ENCODE measurements at places on chromosomes 12 and 14. TPM values are rescaled to one million over a fixed set of nuclear protein-coding genes. Genes with fewer than 3 reads are reported as not detected.

DNA sequence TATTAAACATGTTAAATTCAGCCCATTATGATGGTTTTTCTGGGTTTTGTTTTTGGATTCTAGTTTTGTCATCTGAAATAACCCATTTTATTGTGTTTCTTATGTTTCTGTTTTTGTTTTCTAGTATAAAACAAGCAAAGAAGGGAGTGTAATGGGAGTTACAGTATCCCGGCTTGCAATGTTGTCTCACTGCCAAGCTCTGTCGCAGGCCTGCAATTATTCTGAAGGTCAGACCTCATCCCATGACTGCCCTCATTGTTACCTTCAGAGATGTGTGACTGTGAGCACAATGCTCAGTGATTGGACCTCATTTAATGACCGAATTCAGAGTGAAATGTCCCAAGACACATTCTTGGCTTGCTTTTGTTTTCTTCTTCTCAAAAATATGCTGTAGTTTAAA lies 73.0 kb upstream of the ATF1 start:
- peaks cover 6% of the 10 kb centered on the region for H3K4me1 ChIP-seq
- H3K4me3 ChIP-seq: no peak overlapping the region
- DNase-seq: peak; percentile 60
- H3K27me3 ChIP-seq: no peaks in the 10 kb centered on the region
- H3K27ac ChIP-seq: peak overlapping the region; percentile 0

Gene AMN
- 0.71 TPM for total RNA-seq

GRCh38 chr12:25131270-25131669 lies 63.7 kb downstream of the DNAI7 start:
- no peak overlapping the region for H3K4me3 ChIP-seq
- no peaks in the 10 kb centered on the region for H3K36me3 ChIP-seq
- H3K27me3 ChIP-seq: no peaks in the 10 kb centered on the region
- H3K27ac ChIP-seq: no peak overlapping the region
- no peak for DNase-seq

DNA sequence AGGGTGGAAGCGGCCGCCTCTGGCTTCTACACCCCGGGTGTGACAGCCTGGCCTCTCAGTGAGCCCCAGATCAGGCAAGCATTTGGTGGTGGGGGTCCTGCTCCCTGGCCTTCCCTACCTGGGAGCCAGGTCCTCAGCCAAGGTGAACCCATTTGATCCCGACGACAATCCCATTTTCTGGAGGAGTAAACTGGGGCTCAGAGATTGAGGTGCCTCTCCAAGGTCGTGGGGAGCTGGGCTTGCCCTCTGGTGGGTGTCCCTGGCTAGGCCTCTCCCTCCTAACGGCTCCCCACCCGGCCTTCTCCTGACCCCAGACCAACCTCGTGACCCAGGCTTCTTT lies 2.7 kb upstream of the EXOC3L4 start:
- H3K4me3 ChIP-seq: peak overlapping the region; percentile 36
- H3K27ac ChIP-seq: peak overlapping the region; percentile 49
- no peaks in the 10 kb centered on the region for H3K27me3 ChIP-seq
- no peaks in the 10 kb centered on the region for H3K36me3 ChIP-seq
- no peaks in the 10 kb centered on the region for H3K4me1 ChIP-seq

DNA sequence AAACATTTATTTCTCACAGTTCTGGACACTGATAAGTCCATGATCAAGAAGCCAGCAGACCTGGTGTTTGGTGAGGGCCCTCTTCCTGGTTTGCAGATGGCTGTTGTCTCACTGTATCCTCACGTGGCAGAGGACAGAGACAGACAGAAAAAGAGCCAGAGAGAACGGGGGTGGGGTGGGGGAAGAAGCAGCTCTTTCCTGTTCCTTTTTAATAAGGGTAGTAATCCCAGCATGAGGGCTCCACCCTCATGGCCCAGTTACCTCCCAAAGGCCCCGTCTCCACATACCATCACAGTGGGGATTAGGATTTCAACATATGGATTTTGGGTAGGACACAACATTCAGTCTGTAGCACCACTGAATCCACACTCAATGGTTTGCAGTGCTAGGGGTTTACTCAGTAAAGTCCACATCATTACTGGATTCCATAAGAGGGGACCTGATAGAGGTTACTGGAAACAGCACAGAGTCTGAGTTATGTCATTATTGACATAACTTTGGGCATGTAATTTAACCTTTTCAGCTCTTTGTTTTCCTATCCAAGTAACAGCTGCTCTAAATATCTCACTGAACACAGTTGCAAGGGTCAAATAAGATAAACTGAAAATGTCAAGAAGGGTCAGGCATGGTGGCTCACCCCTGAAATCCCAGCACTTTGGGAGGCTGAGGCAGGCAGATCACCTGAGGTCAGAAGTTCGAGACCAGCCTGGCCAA lies 53.2 kb downstream of the RPAP3 start:
- DNase-seq: no peak
- no peak overlapping the region for H3K4me3 ChIP-seq
- no peaks in the 10 kb centered on the region for H3K36me3 ChIP-seq
- H3K27ac ChIP-seq: peak overlapping the region; percentile 1
- no peaks in the 10 kb centered on the region for H3K27me3 ChIP-seq

Gene MSRB3
- total RNA-seq: 108 TPM

Gene NXPH4
- 0.28 TPM for total RNA-seq

GRCh38 chr14:86604561-86604960 lies 1074.6 kb downstream of the FLRT2 start:
- H3K4me1 ChIP-seq: no peaks in the 10 kb centered on the region
- H3K4me3 ChIP-seq: no peak overlapping the region
- H3K27me3 ChIP-seq: no peaks in the 10 kb centered on the region

Gene GYS2
- total RNA-seq: not detected

DNA sequence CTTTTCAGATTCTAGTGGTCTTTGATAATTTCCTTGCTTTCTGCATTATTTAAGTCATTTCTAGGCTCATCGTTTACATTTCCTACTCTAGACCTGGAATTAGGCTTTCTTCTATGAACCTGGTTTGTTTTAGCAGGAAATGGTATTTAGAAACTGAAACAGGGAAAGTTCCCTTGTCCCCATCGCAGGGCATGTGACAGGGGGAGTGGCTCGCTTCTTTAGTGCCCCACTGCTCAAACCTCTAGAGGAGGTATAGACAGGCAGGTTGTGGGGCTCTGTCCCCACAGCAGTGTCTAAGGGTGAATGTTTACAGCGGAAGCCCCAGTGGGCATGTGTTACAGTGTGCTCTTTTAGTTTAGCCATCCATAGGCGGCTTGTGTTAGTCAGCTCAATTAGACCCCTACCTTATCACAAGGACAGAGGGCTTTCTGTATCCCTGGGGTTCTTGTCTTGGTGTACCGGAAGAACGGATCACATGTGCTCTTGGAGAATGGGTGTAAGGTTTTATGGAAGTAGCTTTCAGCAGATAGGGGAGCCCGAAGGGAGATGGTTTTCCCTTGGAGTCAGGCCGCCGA lies 25.0 kb downstream of the IFT81 start:
- H3K4me3 ChIP-seq: no peak overlapping the region
- no peak for DNase-seq
- H3K36me3 ChIP-seq: peaks cover 25% of the 10 kb centered on the region
- H3K27me3 ChIP-seq: no peaks in the 10 kb centered on the region
- H3K27ac ChIP-seq: no peak overlapping the region

Gene USP44
- 1.9 TPM for total RNA-seq

DNA sequence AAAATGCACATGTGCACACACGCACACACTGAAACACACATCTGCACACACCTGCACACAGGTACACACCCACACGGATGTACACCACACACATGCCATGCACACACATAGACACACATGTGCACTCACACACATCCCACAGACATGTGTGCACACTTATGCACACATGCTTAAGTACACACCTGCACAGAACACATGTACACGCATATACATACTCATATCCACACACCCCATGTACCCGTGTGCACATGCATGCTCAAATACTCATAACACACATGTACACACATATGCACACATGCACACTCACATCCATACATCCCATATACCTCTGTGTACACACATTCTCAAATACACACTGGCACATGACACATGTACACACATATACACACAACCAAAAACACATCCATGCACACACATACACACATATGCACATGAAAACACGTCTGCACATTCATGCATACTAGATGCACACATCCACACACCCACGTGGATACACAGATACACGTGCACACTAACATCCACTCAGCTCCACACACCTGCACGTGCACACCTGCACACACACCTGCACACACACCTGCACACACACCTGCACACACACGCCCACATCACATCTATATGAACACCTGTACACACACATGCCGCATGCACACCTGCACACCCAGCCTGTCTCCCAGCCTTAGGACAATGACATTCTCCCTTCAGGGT lies 336.7 kb downstream of the ADGRD1 start:
- DNase-seq: peak; percentile 5
- H3K36me3 ChIP-seq: no peaks in the 10 kb centered on the region
- no peaks in the 10 kb centered on the region for H3K4me1 ChIP-seq
- no peak overlapping the region for H3K27ac ChIP-seq
- H3K4me3 ChIP-seq: no peak overlapping the region

Gene KRT6B
- total RNA-seq: not detected

Gene TAMALIN
- 23.2 TPM for total RNA-seq

DNA sequence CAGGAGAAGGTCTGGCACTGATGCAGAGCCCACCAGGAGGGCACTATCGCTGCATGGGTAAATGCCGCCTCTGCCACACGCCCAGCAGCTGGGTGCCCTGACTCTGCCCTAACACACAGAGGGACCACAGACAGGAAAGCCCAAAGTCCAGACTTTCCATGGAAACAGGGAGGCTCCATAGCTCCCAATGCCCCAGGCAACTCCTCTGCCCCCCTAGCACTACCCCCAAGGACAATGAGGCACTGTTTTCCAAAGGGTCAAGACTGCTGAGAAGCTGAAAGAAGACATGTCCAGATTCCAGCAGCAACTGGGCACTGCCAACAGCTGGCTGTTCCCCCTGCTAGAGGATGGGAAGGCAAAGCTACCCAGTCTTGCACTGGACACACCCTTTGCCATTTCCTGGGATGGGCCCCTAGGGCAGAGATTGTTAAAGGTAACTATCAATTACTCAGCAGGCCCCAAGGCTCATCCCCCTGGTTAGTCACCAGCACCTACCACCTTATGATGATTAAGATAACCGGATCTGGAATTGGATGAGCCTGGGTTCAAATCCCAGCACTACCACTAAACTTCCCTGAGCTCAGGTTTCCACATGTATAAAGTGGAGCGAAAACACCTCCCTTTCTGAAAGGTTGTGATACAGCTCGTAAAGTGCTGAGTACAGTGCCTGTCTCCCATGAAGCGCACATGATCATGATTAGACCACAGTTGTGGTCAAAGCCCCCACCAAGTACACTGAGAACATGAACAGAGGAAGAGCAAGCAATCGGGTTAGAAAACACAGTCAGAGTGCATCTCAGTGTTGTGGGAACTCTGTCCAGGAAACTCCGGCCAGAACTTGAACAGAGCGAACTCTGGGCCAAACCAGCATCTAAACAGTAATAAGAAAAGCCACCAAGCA lies 3.3 kb downstream of the PXN start:
- H3K36me3 ChIP-seq: no peaks in the 10 kb centered on the region
- peak overlapping the region; percentile 89 for H3K4me3 ChIP-seq
- no peak for DNase-seq
- H3K27ac ChIP-seq: peak overlapping the region; percentile 92
- peaks cover 82% of the 10 kb centered on the region for H3K4me1 ChIP-seq
